ENCODE measurements at places on chromosomes 1 and 21. TPM values are rescaled to one million over a fixed set of nuclear protein-coding genes. Genes with fewer than 3 reads are reported as not detected.

Gene OR2T3
- 1.5 TPM for total RNA-seq

DNA sequence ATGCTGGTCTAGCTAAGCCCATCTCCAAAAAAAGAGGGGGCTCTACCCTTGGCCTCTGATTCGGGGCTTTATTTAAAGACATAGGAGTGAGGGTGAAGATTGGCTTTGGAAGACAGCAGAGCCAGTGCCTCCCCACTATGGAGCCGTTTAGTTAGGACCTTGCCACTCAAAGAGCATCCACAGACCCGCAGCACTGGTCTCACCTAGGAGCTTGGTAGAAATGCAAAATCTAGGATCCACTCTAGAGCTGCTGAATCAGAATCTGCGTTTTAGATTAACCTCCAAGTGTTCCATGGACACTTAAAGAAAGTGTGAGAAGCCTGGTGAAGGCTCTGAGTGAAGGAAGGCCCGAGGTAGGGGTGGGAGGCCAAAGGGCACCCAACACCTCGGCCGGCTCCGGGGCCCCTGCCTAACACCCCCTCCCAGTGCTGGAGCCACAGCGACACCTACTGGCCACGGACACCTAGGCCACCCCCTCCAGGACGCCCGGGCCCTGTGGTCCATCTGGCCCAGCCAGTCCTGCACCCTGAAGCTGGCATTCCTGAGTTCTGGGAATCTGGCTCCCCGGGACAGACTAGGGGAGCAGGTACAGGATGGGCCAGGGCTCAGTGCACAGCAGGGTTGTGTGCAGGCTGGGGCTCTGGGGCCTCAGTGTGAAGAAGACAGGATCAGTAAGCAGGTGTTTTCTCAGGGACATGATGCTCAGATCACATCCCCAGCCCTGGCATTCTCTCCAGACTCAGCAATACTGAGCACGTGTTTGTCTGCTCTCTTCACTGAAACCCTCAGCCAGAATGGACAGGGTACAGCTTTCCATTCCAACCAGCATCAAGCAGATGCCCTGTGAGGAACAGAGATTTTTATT lies 79.2 kb downstream of the TMEM53 start:
- DNase-seq, result peak; percentile 74

Gene FCAMR
- not detected for total RNA-seq

DNA sequence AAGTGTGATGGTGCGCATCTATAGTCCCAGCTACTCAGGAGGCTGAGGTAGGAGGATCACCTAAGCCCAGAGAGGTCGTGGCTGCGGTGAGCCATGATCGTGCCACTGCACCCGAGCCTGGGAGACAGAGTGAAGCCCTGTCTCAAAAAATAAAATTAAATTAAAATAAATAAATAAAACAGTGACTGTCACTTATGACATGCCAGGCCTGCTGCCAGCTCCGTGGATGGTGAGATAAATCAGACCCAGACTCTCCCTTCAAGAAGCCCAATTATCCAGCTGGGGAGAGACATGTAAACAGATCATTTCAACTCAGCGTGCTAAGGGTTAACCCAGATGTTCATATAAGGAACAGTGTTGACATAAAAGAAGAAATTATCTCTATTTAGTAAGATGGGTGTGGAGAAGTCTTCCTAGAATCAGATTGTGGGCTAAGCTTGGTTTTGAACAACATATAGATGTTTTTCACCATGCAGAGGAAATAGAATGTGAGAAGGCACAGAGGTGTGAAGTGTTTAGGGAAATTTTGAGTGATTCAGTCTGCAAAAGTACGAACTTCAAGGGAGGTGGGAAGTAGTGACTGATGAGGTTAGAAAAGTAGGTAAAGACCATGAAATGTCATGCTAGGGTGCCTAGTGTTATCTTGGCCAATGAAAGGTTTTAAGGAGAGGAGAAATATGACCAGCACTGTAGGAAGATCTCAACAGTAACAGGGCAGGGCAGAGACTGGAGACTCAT lies 18.3 kb downstream of the YARS1 start:
- no peak for DNase-seq

Gene SFN
- total RNA-seq, result 0.22 TPM

- DNase-seq, result no peak
These were observed 50.2 kb downstream of the DPYD start for GRCh38 chr1:97870589-97870988.

DNA sequence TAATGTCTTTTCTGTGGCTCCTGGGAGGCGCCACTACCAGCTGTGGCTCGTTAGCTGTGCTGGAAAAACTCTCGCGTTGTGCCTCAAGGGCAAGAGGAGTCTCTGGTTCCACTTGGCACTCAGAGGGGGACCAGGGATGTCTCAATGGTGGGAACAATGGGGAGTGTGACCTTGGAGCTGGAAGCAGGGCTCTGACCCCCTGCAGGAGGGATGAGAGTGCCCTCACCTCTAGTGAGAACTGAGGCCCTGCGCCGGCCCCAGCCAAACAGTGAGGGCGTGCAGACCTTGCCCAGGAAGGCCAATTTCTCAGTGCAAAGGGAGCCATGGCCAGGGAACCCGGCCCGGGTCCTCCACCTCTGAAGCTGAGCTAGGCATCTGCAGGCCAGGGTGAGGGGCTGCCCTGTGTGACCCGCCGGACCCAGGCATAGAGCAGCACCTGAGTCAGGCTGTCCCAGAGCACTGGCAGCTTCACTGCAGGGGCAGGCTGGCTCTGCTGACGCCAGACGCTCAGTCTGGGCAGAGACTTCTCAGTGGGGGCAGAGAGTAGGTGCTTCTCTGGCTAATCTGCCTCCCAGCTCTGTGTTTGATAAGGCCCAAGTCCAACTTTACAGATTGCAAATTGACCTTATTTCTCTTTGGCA lies 1.8 kb downstream of the RD3 start:
- no peak for DNase-seq
